ENCODE measurements at places on chromosomes 5 and 9.

- H3K36me3 ChIP-seq = peaks cover 7% of the 10 kb centered on the region
- no peak for DNase-seq
- H3K27me3 ChIP-seq = no peaks in the 10 kb centered on the region
- H3K4me1 ChIP-seq = peaks cover 63% of the 10 kb centered on the region
- H3K4me3 ChIP-seq = no peak overlapping the region
- H3K27ac ChIP-seq = peak overlapping the region; percentile 37
These were observed 68.9 kb upstream of the STXBP1 start for GRCh38 chr9:127543221-127543620.

DNA sequence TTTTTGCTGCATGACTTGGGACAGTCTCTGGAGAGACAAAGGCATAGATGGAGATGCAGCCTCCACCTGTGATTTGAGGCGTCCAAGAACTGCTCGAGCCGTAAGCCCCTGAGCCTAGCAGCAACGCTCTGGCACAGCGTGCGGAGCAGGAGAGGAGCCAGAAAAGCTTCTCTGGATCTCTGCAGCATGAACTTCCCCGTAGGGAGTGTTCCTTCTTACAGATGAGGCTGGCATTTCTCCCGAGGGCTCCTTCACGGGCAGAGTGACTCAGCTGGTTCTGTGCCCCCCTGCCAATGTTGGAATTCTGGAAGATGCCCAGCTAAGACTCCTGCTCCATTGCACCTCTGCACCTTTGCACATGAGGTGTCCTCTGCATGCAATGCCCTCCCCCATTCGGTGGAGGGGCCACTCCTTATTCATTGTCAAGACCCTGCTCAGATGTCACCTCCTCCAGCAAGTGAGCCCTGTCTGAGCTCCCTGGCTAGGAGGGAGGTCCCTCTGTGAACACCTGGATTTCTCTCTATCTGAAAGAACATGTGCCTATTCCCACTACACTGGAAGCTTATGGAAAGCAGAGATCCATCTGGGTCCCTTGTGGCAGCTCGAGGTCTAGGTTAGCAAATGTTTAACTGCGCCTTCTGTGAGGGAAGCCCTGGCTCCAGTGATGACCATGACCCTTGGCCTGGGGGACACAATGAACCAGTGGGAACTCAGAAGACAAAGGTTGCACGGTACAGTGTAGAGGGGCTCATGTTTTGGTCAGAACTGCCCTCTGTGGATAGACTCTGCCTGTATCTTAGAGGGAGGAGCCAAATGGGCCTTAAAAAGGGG lies 39.6 kb downstream of the SH3PXD2B start:
- H3K4me3 ChIP-seq = no peak overlapping the region
- peaks cover 92% of the 10 kb centered on the region for H3K4me1 ChIP-seq
- no peak for DNase-seq
- no peaks in the 10 kb centered on the region for H3K36me3 ChIP-seq

DNA sequence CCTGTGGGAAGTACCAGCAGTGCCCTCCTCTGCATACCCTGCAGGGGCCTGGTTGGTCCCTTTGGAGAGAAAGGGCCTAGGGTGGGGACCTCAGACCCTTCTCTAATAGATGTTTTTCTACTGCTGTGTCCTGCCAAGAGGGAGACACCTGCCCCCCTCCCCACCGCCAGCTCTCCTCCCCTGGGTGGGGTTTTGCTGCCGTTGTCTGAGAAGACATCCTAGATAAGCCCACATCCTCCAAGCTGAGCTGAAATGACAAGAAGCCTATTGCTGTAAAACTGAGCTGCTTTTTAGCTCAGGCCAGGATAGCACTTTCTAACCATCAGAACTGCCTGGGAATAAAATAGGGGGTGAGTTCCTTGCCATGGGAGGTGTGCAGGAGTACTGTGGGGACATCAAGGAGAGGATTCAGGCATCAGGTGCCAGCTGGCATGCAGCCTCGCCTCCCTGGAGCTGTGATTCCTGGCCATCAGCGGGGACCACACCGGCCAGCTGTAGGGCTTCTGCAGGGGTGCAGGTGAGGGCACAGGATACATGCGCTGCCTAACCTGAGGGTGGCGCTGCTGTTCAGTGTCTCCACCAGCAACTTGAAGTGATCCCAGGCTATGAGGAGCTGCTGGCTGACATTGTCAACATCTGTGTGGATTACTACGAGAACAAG lies 37.9 kb downstream of the CYFIP2 start:
- peaks cover 57% of the 10 kb centered on the region for H3K36me3 ChIP-seq
- DNase-seq = no peak

DNA sequence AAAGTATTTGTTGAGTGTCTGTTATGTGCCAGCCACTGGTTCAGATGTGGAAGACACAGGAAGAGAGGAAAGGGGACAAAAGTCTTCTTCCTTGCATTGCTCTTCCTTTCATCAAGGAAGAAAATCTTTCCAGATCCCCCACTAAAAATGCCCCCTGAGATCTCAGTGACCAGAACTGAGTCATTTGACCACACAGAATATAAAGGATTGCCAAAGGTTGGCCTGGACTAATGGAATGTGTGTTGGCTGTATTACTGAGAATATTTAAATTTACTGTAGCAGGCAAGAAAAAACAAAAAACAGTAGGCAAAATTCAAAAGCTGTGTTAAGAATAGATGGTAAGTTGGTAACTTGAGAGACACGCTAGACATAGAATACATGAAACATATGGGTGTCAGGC lies 10.0 kb upstream of the SEPTIN8 start:
- no peak for DNase-seq
- no peak overlapping the region for H3K4me3 ChIP-seq
- no peak overlapping the region for H3K27ac ChIP-seq
- H3K4me1 ChIP-seq = no peaks in the 10 kb centered on the region
- no peaks in the 10 kb centered on the region for H3K27me3 ChIP-seq

DNA sequence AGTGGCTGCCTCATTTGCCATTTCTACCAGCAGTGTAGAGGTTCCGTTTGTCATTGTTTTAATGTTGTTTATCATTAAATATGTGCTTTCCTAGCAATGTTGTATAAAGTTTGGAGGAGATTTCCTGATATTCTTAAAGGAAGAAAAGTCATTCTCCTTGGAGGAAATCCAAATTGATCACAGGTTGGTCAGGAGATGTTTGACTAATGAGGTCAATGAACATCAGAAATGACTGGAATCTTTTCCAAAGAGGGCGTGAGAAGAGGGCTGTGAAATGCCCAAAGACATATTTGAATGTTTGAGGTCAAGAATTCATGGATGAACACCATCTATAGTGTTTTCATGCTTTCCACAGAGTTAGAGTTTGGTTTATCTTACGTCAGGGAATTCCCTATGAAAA lies 471.3 kb downstream of the MAT2B start:
- DNase-seq = no peak
- no peaks in the 10 kb centered on the region for H3K36me3 ChIP-seq
- H3K4me1 ChIP-seq = no peaks in the 10 kb centered on the region
- H3K27me3 ChIP-seq = no peaks in the 10 kb centered on the region
- no peak overlapping the region for H3K27ac ChIP-seq

DNA sequence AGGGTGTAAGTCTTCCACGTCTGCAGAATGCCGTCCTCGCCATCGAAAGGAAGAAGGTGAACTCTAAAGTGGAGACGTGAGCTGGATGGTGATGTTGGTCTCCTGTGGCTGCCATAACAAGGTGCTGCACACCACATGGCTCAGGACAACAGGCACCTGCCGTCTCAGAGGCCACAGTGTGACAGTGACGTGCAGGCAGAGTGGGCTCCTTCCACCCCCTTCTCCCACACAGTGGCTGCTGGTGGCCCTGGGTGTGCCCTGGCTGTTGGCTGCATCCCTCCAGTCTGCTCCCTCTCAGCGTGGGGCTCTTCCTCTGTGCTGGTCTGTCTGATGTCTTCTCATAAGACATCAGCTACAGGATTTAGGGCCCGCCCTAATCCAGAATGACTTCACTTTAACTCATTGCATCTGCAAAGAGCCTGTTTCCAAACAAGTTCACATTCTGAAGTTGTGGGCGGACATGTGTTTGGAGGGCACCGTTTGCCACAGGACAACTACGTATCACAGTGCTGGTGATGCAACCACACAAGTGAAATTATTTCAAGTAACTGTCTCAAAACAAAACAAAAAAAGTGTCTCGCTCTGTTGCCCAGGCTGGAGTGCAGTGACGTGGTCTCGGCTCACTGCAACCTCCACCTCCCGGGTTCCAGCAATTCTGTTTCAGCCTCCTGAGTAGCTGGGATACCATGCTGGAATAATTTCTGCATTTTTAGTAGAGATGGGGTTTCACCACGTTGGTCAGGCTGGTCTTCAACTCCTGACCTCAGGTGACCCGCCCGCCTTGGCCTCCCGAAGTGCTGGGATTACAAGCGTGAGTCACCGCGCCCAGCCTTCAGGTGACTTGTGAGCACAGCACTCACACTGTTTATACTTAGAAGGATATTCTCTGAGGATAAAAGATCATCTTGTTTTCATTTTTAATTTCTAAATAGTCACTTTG lies 31.2 kb upstream of the CLPTM1L start:
- peaks cover 34% of the 10 kb centered on the region for H3K27me3 ChIP-seq
- no peaks in the 10 kb centered on the region for H3K36me3 ChIP-seq
- H3K4me3 ChIP-seq = no peak overlapping the region
- no peaks in the 10 kb centered on the region for H3K4me1 ChIP-seq
- DNase-seq = no peak
- H3K27ac ChIP-seq = no peak overlapping the region

- H3K4me3 ChIP-seq = no peak overlapping the region
- H3K27me3 ChIP-seq = no peaks in the 10 kb centered on the region
- no peaks in the 10 kb centered on the region for H3K4me1 ChIP-seq
- no peak overlapping the region for H3K27ac ChIP-seq
- no peak for DNase-seq
These were observed 40.0 kb upstream of the MYO10 start for GRCh38 chr5:16975950-16976624.

DNA sequence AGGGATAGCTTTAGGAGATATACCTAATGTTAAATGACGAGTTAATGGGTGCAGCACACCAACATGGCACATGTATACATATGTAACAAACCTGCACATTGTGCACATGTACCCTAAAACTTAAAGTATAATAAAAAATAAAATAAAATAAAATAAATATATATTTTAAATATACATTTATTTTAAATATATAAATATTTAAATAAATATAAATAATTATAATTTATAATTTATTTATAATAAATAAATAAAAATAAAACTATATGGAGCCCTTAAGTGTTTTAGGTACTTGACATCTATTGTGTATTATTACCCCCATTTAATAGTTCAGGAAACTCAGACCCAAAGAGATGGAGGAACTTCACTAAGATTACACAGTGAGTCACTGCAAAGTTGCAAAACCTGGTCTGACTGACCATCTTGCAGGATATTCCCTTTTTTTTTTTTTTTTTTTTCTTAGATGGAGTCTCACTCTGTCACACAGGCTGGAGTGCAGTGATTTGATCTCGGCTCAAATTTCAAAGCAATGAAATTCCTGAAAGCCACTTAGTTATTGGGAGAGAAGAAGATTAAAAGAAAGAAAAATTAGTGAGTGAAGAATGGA lies 5.8 kb upstream of the C5orf52 start:
- no peak overlapping the region for H3K27ac ChIP-seq
- DNase-seq = no peak
- no peaks in the 10 kb centered on the region for H3K36me3 ChIP-seq
- H3K4me3 ChIP-seq = no peak overlapping the region
- H3K27me3 ChIP-seq = peaks cover 21% of the 10 kb centered on the region
- peaks cover 9% of the 10 kb centered on the region for H3K4me1 ChIP-seq
